D721Med (cell line): ENCODE measurements at places on chromosomes 12 and 14.

- no peak for DNase-seq
Measured at GRCh38 chr12:62263966-62264365, 3.8 kb downstream of the USP15 start.

GRCh38 chr12:62622177-62622576, 155.6 kb downstream of the MON2 start:
- DNase-seq = no peak

DNA sequence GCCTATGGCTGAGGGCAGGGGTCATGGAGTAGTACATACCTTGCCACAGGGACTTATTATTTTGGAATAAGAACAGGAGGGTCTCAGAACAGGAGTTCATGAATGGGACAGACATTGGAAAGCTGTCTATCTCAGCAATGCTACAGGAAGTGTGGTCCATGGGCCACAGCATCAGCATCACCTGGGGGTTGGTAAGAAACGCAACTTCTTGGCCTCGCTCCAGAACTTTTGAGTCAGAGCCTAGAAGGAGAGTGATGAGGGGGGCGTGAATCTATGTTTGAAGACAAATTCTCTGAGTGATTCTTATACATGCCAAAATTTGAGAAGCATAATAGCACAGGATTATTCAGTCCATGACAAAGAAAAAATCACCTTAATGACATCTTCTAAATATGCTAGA, 156.6 kb downstream of the RPAP3 start:
- DNase-seq = no peak

- DNase-seq = no peak
Measured at GRCh38 chr14:66069830-66070541, 416.2 kb upstream of the CCDC196 start.

- no peak for DNase-seq
Measured at GRCh38 chr12:30358671-30359070, 337.0 kb downstream of the IPO8 start.
